ENCODE measurements at places on chromosomes 12 and 14.
A peak's percentile ranks its signal among the peaks of the same experiment; 100 is the strongest.

DNA sequence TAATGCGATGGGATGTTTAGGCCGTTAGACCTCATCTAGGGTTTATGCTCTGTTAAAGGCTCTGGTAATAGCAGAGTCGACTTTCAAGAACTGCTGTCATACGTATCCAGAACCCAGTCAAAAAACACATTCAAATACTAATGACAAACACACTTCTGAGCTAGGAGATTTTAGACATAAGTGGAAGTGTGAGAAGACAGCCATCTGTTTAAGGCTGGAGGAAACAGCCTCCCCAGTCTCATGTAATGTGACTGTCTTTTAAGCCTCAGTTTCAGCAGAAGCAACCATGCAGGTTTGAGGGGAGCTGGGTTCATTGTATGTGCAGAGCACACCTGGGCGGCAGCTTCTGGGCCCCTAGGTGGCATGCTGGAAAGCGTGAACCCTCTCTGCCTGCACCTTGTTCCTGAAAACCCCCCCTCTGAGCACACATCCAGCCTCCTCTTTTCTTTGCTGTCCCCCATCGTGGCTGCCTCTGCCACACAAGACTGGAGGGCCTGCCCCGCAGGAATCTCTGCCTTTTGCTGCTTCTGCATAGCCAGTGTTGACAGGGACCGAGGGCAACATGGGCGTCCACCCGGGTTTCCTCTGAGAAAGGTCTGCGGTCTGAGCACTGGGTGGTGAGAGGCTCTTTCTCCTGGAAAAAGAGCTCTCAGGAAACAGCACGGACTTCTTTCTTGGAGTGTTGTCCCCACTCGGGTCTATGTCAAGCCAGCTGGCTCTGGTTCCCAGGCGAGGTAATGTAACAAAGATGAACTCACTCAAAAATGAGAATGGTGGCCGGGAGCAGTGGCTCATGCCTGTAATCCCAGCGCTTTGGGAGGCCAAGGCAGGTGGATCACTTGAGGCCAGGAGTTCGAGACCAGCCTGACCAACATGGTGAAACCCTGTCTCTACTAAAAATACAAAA, 11.6 kb downstream of the WNT5B start:
- no peak for DNase-seq

GRCh38 chr14:45587142-45587541, 334.1 kb upstream of the MIS18BP1 start:
- no peak for DNase-seq

- no peak for DNase-seq
Observed at GRCh38 chr12:125794401-125794800, 729.2 kb downstream of the AACS start.

DNA sequence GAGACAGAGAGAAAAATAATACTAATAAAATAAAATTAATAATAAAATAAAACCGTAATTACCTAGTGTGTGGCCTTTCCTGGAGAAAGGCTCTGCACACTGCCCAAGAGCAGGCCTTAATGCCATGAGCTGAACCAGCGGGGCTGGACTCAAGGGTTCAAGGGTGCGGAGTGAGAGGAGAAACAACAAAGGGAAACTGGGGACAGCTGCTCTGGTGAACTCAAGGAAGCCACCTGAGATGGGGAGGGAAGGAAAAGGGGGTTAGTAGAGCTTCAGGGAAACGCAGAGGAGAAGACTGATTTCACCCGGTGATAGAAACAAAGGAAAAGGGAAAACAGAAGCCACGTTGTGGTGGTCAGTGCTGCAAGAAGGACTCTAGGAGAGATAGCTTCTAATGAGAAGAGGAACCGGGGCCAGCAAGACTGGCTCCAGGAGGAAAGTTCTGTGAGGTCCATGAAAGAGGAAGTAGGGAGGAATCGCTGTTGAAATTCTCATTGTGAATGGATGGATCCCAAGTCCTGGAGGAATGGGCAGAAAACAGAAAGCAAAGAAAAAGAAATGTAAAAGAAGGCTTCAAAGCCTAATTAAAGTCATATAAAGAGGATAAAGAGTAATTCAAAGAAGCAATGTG, 48.3 kb upstream of the BCL2L14 start:
- no peak for DNase-seq

- no peak for DNase-seq
Observed at GRCh38 chr14:56896922-56897321, 86.6 kb upstream of the OTX2 start.

DNA sequence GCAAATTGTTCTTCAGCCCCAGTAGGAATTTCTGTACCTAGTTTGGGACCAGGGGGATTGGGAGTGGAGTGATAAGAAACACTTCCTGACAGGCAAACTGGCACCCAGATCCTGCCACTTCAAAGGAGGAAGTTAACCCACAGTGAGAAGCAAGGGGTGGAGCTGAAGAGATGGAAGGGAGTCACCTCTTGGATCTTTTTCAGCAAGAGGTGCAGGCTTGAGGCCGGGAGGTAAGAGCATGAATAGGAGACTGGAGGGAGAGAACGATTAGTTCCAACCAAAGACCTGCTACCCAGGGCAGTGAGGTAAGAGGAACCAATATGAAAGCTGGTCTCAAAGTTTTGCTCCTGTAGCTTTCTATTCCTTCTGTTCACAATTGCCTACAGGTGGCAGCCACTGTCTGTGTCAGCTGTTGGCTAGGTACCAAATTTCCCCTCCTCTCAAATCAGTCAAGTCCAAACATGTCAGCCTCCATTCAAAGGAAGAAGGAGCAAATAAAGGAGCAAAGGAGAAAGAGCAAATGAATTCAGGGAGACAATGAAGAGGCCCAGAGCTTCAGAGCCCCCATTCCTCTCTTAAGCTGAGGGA, 14.9 kb upstream of the TAC3 start:
- DNase-seq: no peak

GRCh38 chr12:40405419-40405818, 180.6 kb downstream of the LRRK2 start:
- DNase-seq: no peak

DNA sequence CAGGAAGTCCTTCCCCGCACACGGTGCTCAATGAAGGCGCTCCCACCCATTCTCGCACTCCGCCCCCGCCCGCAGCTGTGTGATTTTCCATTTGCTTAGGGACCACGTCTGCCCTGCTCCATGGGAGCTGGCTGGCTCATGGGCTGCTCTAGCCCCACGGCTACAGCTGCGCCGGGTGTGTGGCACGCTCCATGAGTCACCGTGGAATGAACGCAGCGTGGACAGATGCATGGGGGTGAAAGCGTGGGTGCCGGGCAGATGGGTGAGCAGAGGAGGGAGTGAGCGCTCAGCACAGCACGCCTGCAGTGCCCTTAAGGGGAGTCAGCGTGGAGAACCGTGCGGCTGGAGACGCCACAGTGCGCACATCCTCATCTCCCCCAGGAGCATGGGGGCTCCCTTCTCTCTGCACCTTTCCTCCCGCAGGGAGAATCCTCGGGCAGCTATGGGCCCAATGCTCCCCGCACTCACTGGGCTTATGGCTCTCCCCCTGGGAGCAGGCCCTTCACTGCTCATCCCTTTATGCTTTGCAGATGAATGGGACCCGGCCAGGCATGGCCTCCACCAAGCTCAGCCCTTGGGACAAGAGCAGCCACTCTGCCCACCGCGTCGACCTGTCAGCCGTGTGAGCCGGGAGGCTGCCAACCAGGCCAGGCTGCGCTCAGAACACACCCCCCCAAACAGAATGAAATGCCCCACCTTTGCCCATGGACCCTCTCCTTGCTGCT, 185.1 kb downstream of the ADGRD1 start:
- DNase-seq: no peak

- DNase-seq: no peak
Observed at GRCh38 chr12:80099259-80099658, at the start of gene OTOGL. OTOGL (plus strand) TSS chr12:80099537; CDS start chr12:80209432, 109,895 bp downstream.

- DNase-seq: peak; percentile 54
Observed at GRCh38 chr14:63727736-63728728, at the start of gene SGPP1. SGPP1 (minus strand) TSS chr14:63728065; CDS start chr14:63727944, 121 bp downstream.

DNA sequence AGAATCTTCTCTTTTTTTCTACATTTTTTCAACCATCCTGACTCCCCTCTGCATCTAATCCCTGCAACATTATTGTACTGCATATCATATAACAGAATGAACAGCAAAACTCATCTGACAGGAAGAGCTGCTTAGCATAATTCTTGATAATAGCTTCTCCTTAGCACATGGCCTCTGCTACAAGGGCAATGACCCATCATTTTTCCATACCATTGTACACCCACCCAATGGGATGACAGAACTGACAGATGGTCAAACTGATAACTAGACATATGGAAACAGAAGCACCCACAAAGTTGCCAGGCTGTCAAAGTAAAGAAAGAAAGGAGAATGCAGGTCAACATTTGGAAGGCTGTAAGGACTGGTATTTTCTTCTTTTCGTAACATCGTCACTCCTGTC, 390.4 kb upstream of the USP15 start:
- DNase-seq: no peak
